ENCODE measurements at places on chromosomes 4 and X.
A peak's percentile ranks its signal among the peaks of the same experiment; 100 is the strongest.

GRCh38 chr4:6768539-6768905 lies 14.0 kb upstream of the KIAA0232 start:
- DNase-seq: no peak

GRCh38 chr4:56130606-56131155 lies 181.9 kb downstream of the CEP135 start:
- no peak for DNase-seq

GRCh38 chr4:182604953-182605352 lies 312.2 kb downstream of the DCTD start:
- DNase-seq: no peak

DNA sequence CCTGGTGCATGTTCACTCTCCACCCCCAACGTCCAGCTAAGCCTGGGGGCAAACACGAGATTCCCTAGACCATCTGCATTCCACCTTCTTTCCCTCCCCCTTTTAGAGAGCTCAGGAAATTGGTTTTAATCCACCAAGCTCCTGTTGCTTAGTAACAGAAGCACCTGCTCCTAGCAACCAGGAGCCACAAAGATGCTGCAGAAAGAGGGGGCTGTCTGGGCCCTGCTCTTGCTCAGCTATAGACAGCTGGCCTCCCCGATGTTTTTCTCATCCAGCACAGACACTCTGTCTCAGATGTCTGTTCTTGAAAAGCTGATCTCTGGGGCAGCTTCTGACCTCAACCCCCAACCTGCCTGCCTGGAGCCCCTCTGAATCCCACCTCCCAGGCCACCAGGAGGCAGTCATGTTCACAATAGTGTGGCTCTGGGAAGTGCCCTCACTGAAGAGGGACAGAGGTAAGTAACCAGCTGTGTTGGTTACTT lies 71.5 kb downstream of the SLC16A2 start:
- no peak for DNase-seq

GRCh38 chr4:33494150-33494549 lies 2750.2 kb downstream of the ARAP2 start:
- DNase-seq: no peak

GRCh38 chrX:21376636-21377035 lies 2.4 kb downstream of the CNKSR2 start:
- no peak for DNase-seq

- DNase-seq: no peak
Measured at GRCh38 chrX:78659955-78660354, 827 bp upstream of the RTL3 start.

DNA sequence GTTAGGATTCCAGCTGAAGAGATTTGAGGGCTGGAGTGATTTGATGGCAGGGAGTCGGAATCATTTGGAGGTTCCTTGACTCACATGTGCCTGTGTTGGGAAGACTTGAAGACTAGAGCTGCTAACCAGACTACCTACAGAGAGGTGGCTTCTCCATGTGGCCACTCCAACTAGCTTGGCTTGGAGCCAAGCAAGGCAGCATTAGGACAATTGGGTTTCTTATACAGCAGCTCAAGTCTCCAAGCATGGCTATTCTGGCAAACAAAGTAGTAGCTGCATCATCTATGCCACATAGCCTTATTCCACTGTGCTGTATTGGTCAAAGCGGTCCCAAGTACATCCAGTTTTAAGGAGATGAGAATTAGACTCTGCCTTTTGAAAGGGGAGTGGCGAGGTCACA lies 171.7 kb upstream of the SLC4A4 start:
- DNase-seq: no peak

- peak; percentile 51 for DNase-seq
Measured at GRCh38 chr4:169009286-169010124, 550 bp downstream of the CBR4 start.

- no peak for DNase-seq
Measured at GRCh38 chr4:132396636-132397035, 752.5 kb upstream of the PCDH10 start.

DNA sequence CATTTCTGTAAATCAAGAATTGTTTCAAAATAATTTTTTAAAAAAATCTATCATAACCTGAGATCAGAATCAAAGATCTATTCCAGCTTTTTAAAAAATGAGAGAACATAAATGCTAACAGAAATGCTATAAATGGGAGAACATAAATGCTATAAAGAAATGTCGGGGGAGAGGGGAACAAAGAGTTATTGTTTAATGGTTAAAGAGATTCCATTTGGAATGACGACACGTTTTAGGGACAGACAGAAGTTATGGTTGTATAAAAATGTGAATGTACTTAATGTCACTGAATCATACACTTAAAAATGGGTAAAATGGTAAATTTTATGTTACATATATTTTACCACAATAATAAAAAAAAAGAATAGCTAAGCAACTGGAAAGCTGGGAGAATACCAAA lies 127.1 kb downstream of the ATRX start:
- DNase-seq: no peak
